ENCODE measurements at places on chromosomes 12 and 14.

DNA sequence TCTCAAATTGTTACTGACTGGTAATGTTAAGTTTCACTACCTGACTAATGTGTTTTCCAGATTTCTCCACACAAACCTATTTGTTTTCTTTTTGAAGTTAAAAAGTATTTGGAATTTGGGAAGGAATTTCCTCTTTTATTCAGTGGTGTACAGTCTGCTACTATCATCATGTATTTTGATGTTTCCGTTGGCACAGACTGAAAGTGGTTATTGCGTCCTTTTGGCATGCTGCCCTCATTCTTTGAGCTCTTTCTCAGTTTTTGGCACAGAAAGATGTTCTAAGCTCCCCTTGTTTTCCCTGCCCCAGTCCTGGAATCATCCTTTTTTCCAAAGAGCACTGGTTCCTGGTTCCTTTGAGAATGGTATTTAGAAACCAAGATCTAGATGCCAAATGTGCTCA is 31.4 kb upstream of the RTRAF start:
- DNase-seq = no peak

DNA sequence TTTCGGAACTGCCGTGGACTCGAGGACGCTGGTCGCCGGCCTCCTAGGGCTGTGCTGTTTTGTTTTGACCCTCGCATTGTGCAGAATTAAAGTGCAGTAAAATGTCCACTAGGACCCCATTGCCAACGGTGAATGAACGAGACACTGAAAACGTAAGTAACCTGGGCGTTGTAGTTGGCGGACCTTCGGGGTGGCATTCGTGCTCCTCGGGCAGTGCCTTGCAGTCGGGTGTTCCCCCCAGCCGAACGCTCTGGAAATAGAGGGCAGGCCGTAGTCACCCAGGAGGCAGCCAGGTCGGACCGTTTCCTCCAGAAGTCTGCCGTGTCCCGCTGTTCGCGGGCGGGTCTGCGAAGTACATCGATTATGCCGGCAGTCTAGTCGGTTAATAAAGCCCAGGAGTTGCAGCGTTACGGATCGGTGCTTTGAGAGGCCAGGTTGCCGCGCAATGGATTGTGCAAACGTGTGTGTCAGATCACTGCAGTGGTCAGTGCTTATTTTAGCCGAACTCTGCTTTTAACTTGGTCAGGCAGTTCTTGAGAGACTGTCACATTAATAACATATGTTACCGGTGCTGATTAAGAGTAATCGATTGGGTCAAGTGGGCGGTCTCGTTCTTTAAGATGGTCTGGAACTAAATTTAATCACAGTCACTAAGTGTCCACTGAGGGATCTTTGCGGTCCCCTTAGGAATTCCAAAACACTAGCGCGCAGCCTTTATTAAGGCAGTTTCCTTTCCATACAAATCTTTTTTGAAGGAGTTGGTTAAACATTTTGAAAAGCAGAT is 906 bp downstream of the MARK3 start:
- DNase-seq = no peak

- DNase-seq = no peak
Observed at GRCh38 chr12:105418821-105419291, 88.4 kb downstream of the C12orf75 start.

- no peak for DNase-seq
Observed at GRCh38 chr14:93954900-93955849, 21.2 kb downstream of the ASB2 start.

DNA sequence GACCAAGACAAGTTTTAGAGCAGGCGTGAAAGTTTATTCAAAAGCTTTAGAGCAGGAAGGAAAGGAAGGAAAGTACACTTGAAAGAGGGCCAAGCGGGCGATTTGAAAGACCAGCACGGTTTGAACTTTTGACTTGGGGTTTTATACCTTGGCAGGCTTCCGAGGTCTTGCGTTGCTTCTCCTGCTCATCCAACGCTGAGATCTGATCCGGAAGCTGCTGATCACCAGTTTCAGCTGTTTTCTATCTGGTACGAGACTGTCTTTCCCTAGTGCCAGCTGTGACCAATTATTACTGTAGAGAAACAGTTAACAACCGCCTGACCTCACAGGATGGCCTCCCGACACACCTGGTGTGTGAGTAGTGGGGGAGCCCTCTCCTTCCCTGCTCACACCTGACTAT is 20.6 kb upstream of the SNRPF start:
- DNase-seq = no peak

DNA sequence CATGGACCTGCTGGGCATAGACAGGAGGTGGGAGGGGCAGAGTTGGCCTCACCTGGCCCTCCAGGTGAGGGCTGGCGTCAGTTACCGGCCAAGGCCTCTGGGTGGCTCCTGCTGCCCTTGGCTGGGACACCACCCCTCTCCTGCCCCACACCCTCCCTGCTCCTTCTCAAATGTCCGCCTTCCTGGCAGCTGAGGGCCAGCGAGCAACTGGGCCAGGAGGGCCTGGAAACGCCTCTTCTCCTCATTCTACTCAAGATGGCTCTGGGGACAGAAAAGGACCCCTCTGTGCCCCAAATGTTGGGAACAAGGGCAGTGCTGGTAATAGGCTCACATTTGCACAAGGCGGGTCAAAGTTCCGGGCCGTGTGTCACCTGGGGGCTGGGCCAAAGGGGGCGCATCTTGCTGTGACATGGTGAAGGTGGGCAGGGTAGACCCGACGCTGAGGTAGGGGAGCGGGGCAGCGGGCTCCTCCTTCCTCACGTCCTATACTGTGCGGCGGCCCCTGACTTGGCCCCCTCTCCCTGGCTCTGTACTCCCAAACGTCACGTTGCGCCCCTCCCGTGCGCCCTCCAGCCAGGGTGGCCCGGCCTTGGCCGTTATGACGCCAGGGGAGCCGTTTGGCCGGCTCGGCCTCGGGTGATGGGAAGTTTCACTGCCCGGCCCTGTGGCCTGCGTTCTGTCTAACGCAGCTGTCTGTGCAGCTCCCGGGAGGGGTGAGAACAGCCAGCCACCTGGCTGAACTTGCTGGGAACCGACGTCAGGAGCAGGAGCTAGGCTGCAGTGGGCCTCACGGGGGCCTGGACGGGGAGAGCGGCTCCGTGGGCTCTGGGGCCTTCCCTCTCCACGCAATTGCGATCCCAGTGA is 18.0 kb upstream of the DLK1 start:
- DNase-seq = no peak

GRCh38 chr12:92417373-92417772 is 271.7 kb upstream of the BTG1 start:
- no peak for DNase-seq

GRCh38 chr14:51079085-51079484 is 15.8 kb downstream of the TRIM9 start:
- DNase-seq = no peak

DNA sequence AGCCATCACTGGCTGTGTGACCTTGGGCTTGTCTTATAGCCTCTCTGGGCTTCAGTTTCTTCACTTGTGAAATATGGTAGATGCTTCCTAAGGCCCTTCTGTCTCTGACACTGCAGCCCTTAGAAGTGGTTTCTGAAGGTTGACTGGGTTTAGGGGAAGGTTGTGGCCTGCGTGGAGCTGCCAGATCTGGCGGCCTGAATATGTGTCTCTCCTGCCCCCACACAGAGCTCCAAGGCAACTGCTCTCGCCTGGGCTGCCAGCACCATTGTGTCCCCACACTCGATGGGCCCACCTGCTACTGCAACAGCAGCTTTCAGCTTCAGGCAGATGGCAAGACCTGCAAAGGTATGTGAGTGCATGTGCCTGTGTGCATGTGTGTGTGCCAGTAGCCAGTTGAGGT is 4.0 kb downstream of the LRP1-AS start:
- no peak for DNase-seq

DNA sequence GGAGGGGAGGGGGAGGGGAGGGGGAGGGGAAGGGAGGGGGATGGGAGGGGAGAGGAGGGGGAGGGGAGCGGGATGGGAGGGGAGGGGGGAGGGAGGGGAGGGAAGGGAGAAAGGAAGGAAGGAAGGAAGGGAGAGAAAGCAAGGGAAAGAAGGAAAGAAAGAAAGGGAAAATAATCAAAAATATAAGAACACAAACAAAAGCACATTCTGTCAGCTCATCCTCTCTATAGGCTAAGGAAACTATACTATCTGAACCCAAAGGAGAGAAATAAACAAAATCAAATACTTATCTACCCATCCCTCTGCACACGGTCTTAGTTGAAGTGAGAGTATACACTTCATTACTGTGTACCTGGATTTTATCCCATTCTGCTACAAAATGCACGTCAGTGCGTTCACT is 26.9 kb downstream of the MANSC1 start:
- DNase-seq = no peak

Data from tibial artery (tissue), 4 donors.